ENCODE measurements at places on chromosomes 6 and 20. TPM values are rescaled to one million over a fixed set of nuclear protein-coding genes. Genes with fewer than 3 reads are reported as not detected.

The TP53TG5 gene
- polyA plus RNA-seq, result 0.68 TPM

The RSPO4 gene
- 0.15 TPM for polyA plus RNA-seq

GRCh38 chr20:36585410-36586125 lies 12.2 kb downstream of the TGIF2 start:
- DNase-seq, result no peak

DNA sequence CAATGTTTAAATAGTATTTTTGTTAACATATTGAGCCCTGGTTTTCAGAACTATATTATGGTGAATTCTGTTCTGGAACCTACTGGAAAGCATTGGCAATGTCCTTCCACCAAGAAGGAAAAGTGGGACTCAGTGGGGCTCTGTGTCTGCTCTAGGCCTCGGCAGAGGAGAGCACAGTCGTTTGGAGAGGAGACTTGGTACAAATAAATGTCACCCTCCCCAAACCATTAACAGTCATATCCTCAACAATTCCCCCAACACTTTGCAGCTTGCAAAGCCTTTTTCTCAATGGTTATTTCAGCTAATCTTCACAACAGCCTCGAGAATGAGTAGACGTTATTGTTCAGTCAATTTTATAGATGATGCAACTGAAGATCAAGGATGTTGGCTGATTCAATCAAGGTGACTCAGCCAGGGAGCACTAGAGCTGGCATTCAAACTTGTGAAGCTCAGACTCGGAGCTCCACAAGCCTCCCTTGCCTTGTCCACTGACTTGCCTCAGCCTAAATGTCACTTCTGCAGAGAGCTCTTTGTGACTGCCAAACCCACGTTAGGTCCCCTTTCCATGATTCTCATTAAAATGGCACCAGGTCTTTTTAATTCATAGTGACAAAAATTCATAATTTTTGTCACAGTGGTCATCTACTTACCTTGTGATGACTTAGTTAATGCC lies 60.6 kb downstream of the TOX2 start:
- no peak for DNase-seq

The TPMT gene
- 5.4 TPM for polyA plus RNA-seq

The HLA-DMA gene
- 12.6 TPM for polyA plus RNA-seq

The ZSWIM3 gene
- polyA plus RNA-seq, result 3.4 TPM

The HRH3 gene
- 2.9 TPM for polyA plus RNA-seq

- no peak for DNase-seq
These were observed 76.1 kb downstream of the HIVEP2 start for GRCh38 chr6:142868917-142869316.

- no peak for DNase-seq
These were observed at the start of gene ANKRD60 for GRCh38 chr20:58228484-58229197. Gene ANKRD60, minus strand, starts transcription at chr20:58228653. Its CDS starts 0 bp downstream, at chr20:58228653.

DNA sequence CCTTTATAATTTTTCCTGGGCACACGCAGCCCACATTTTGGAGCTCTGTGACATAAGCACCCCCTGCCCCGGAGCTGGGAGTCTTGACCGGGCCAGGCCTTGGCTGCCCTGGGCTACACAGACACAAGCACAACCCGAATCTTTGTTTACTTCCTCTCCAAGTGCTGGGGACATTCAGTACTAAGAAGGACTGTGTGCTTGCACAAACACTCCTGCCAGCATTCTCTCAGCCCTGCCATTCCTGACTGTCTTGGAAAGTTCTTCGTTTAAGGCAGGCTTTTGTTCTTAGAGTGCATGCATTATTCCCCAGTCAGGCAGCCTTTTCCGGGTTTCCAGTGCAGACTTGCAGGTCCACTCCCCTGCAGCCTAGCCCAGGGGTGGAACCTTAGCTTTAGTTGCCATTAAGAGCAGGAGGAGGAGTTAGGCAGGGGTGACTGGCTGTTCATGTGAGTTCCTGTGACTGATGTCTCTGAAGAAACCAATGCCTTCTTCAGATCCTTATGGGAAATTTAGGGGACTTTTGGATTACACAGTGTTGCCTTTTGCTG lies 28.6 kb downstream of the FOXO3 start:
- DNase-seq, result peak; percentile 55

DNA sequence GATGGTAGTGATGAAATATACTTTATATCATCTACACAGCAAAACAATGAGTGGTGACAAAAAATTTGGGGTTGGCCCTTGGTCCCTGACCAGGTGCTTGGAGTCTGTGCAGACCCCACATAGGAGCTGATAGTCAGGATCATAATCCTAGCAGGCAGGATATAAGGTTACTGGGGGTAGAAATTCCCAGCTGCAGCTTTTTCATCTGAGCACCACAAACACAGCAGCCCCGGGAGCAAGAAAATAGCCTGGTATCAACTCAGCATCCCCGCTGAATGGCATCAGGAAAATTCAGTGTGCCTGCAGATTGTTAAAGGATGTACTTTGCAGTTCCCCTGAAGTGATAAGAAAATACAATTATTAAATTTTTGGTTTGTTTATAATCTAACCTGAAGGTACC lies 27.8 kb upstream of the RPL7L1 start:
- no peak for DNase-seq

GRCh38 chr20:3452690-3453089 lies 18.1 kb upstream of the ATRN start:
- no peak for DNase-seq

GRCh38 chr6:160376445-160376844 lies 28.3 kb downstream of the SLC22A3 start:
- DNase-seq, result no peak

- no peak for DNase-seq
These were observed 192.1 kb downstream of the ARID1B start for GRCh38 chr6:156969233-156969632.

GRCh38 chr6:44739181-44739580 lies 351.7 kb downstream of the CDC5L start:
- no peak for DNase-seq

- no peak for DNase-seq
These were observed 40.4 kb upstream of the RAB22A start for GRCh38 chr20:58268936-58269619.

- DNase-seq, result no peak
These were observed 627.5 kb downstream of the PRKN start for GRCh38 chr6:162100096-162100495.

- no peak for DNase-seq
These were observed 7.7 kb downstream of the HBS1L start for GRCh38 chr6:135046912-135047311.

GRCh38 chr20:50516935-50517816 lies 7.0 kb downstream of the PTPN1 start:
- no peak for DNase-seq

DNA sequence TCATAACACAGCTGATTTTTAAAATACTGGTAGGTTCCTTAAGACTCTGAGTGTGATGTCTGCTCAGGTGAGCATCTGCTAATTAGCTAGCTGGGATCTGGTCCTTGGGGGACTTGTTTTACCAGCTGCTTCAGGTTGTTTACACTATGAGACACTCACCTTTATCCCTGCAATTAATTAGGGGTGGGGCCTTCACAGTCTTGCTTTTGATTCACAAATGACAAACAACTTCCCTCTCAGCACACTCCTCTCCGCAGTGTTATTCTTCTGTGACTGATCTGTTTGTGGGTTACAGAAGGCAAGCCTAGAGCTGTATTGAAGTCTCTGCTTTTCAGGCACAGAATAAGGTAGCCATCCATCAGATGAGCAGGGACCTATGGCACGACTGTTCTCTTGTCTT lies 62.0 kb upstream of the CD83 start:
- no peak for DNase-seq

GRCh38 chr20:9203081-9203447 lies 134.2 kb downstream of the PLCB4 start:
- no peak for DNase-seq

- no peak for DNase-seq
These were observed 88.7 kb downstream of the THBS2 start for GRCh38 chr6:169164986-169165385.

The GTSF1L gene
- not detected for polyA plus RNA-seq

The POM121L2 gene
- not detected for polyA plus RNA-seq

DNA sequence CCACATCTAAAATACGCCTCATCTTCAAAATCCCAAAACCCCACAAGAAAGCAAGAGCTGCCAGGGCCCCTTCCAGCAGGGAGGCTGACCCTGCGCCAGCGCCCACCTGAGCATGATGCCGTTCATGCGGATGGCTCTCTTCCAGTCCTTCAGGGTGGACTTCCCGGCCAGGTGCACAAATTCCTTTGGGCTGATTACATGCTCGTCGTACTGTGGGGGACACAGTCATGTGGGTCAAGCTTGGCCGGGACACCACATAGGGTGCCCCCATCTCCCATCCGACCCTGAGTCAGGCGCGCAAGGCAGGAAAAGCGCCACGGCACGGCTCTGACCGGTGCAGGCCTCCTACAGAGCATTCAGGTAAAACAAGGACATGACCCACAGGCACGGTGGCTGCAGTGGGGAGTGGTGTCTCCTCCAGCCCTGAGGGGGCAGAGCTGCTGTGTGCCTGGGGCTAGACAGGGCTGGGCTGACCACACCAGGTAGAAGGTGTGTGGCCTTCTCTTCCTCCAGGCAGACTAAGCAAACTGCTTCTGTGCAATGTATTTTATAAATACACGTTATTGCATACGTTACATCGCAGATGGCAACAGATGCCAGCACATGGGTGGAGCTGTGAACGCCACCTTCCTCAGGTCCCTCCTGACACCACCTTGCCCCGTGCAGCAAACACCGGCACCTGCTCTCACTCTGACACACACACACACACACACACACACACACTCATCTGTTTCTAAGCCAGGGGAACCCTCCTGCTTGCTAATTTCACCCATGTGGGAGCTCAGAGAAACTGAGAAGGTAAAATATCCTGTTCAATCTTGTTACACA lies 23.8 kb upstream of the HELZ2 start:
- DNase-seq, result no peak

The SRSF6 gene
- 168 TPM for polyA plus RNA-seq

DNA sequence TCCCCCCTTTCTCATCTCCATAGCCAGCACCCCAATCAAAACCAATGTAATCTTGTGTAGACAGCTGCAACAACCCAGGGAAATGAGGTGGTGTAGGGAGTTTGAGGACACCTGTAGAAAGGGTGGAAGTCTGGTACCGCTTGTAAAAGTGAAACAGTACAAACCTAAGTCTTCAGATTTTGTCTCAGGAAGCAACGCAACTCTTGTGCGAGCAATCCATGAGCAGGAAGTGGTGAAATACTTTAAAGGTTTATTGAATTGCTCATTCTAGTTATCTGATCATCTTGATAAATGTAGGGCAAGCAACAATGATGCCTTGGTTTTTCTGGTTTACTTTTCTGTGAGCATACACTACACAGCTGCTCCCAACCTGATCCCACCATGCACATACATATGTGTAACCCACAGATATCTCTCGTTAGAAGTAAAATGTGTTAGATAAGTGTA lies 71.1 kb upstream of the THEMIS start:
- no peak for DNase-seq

DNA sequence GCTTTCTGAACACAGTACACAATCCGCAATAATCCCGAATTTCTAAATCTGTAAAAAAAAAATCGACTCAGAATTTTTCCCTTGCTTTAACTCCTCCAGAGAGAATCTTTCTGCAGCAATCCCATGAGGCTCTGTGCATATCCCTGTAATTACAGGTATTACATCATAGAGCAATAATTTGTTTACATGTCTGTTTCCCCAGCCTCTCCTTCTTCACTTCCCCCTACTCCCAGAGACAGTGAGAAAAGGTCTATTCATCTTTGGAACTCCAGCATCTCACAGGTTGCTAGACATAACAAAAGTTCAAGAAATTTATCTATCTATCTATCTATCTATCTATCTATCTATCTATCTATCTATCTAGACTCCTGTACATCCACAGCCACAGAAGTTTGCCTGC lies 26.0 kb downstream of the KLHL31 start:
- DNase-seq, result no peak

GRCh38 chr6:36745836-36746235 lies 48.2 kb downstream of the RAB44 start:
- no peak for DNase-seq

The CD109 gene
- 12.7 TPM for polyA plus RNA-seq

DNA sequence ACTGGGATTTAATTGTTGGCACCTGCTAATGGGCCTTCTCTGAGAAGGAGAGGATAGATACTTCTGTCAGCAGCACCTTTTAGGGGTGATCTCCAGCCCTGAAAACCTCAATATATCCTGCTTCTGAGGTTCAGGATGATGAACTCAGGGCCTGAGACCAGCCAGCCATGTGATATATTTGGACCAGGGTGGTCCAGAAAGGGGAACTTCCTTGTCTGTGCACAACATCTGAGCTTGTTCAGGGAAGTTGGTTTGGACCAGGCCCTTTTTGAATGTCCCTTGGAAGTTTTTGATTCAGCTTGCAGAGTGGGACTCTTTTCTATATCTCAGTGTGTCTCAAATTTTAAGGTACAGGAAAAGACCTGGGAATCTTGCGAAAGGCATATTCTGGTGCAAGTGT lies 85.8 kb downstream of the GFRA4 start:
- DNase-seq, result no peak

DNA sequence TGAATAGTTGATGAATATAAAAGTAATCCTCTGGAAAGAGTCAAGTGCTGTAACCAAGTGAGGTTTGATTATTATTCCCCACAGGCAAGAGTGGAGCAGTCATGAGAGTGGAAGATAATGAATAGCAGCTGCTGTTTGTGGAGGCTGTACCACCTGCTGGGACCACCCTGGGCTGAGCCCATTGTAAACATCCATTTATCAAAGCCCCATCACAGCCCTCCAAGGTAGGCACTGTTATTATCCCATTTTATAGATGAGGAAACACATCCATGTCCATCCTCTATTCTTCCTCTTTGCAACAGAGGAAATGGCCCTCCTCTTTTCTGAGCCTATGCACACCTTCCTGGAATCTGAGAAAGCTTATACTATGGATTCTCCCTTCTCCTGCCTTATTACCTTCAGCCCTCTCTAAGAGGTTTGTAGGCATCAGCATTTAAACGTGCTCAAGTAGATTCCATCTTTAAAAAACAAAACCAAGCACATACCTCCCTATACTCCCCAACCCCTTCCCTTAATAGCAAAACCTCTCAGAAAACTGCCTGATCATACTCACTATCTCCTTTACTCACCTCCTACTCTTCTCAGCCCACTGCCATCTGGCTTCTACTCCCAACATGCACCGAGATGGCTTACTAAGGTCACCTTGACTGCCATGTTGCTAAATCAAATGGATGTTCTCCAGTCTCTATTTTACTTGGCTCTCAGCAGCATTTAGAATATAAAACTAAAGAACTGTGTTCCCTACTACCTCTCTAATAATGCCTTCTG lies 37.1 kb downstream of the CDH22 start:
- DNase-seq, result no peak

The TMEM170B gene
- 6.1 TPM for polyA plus RNA-seq

DNA sequence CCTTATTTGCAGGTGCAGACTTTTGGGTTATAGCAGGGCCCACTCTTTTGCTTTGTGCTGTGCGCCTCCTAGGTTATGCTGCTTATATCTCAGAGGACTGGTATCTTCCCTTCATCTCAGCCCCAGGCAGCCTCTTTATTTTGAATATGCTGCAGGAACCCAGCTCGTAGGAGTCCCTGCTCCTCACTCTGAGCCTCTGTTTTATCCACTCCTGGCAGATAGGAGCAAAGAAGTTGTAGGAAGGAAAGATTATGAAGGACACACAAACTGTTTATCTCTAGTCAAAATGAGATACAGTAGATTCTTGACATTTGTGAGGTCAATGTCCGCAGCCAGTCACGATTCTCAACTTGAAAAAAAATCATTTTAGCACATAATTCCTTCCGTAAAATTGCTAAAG lies 15.6 kb downstream of the L3MBTL3 start:
- no peak for DNase-seq

GRCh38 chr20:8388707-8389106 lies 256.6 kb downstream of the PLCB1 start:
- DNase-seq, result no peak

All from forelimb muscle (tissue), 1 donor.